NCI-H460 (cell line): ENCODE measurements at places on chromosomes 2 and 18. TPM values are rescaled to one million over a fixed set of nuclear protein-coding genes. Genes with fewer than 3 reads are reported as not detected.

Gene AMER3
- not detected in 2 replicates for total RNA-seq

Gene REG3A
- total RNA-seq = not detected in 2 replicates

Gene DNMT3A
- total RNA-seq = 4.3 and 4.9 TPM in 2 replicates

Gene CRYBA2
- not detected in 2 replicates for total RNA-seq

Gene HJURP
- 97.8 and 106 TPM in 2 replicates for total RNA-seq

Gene BMP10
- not detected in 2 replicates for total RNA-seq

Gene FZD7
- 16.8 and 17.4 TPM in 2 replicates for total RNA-seq
